OCI-LY7 (cell line): ENCODE measurements at places on chromosomes 1 and 21. TPM values are rescaled to one million over a fixed set of nuclear protein-coding genes. Genes with fewer than 3 reads are reported as not detected.

DNA sequence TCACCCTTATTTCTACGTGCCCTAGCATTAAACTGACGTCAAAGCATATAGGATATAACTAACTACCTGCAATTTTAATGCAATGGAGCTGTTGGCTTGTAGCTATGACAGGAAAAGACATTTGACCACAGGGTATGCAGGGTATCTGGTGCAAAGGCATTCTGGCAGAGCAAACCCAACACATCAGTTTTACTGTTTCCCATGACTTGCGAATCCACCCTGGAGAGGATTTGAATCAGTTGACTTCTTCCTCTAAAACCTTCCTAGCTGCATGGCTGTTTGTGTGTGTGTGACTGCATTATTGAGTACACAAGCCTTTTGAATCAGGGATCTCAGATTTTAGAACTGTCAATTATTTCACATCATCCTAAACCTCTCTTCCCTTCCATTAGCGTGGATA is 41.7 kb upstream of the SYT14 start:
- DNase-seq, result no peak

- no peak for DNase-seq
These were observed 75.6 kb upstream of the SLC2A1 start for GRCh38 chr1:43034195-43034658.

DNA sequence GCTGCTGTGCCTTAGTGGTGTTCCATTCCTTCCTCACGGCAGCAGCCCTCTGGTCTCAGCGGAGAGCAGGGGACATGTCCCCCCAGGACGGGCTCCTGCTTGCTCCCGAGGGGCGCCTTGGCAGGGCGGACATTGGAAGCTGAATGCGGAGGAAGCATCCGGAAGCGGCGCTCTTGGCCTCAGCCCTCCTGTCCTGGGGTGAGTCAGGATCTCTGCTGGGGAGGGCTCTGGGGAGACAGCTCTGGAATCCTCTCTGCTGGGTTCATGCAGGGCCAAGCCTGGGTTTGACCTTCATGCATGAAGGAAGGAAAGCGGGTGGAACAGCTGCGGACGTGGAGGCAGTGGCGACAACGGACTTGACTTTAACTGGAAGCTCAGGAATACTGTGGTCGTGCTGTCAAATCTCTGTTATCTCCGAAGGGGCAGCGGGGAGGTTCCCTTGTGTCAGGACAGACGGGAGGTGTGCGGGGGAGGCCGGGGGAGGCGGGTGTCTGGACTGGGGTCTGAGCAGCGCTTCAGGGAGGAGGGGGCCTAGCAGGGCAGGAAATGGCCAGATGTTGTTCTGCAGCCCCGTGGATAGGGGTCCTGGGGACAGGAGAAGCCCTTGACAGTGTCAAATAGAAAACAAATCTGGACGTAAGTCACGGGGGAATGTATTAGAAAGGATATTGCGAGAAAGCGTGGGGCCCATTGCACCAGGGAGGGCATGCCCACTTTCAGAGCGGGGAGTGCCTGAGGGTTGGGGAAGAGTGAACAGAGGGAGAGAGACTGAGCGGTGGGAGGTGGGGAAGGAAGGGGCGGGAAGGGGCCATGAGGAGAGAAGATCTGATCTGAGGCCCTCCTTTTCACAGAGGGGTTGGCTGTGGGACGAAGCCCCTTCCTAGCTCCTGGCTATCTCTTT is 26.6 kb downstream of the CRYAA start:
- no peak for DNase-seq

The ZNF697 gene
- total RNA-seq, result not detected in 2 replicates
